IMR-90 (cell line): ENCODE measurements at places on chromosomes 4 and X. TPM values are rescaled to one million over a fixed set of nuclear protein-coding genes. Genes with fewer than 3 reads are reported as not detected.

Gene CENPI
- total RNA-seq, result 24.2 and 25.8 TPM in 2 replicates

Gene RAB39B
- 0.54 and 0.56 TPM in 2 replicates for total RNA-seq

Gene CD40LG
- not detected in 2 replicates for total RNA-seq

Gene JCHAIN
- total RNA-seq, result 0.72 and 0.83 TPM in 2 replicates

Gene MMRN1
- total RNA-seq, result not detected in 2 replicates

Gene RAB9A
- 15.8 and 26.7 TPM in 2 replicates for total RNA-seq

Gene GRID2
- total RNA-seq, result under 0.01 TPM in 1 of 2 replicates, not detected in the other

Gene SMAD1
- total RNA-seq, result 17.6 and 20.8 TPM in 2 replicates

Gene CD38
- not detected in 2 replicates for total RNA-seq

Gene PJA1
- total RNA-seq, result 24.4 and 26.7 TPM in 2 replicates

Gene HSFX3
- total RNA-seq, result not detected in 2 replicates

Gene SGMS2
- 37.5 and 57.5 TPM in 2 replicates for total RNA-seq

Gene STBD1
- 2.2 and 3.0 TPM in 2 replicates for total RNA-seq

Gene TECRL
- total RNA-seq, result not detected in 2 replicates

Gene SLC25A43
- 12.2 and 12.5 TPM in 2 replicates for total RNA-seq

Gene TMEM150C
- total RNA-seq, result under 0.01 and 0.36 TPM in 2 replicates

Gene HELT
- not detected in 2 replicates for total RNA-seq

Gene XKRX
- 0.83 and 0.90 TPM in 2 replicates for total RNA-seq
